ENCODE measurements at places on chromosomes 3 and 15. TPM values are rescaled to one million over a fixed set of nuclear protein-coding genes. Genes with fewer than 3 reads are reported as not detected.

EPHA3 gene
- total RNA-seq, result 0.81 TPM

PPP1R14D gene
- total RNA-seq, result not detected

ADAMTSL3 gene
- total RNA-seq, result 0.49 TPM

NRG4 gene
- not detected for total RNA-seq

PRSS50 gene
- total RNA-seq, result 0.16 TPM

CCNDBP1 gene
- total RNA-seq, result 56.4 TPM

ABHD2 gene
- total RNA-seq, result 53.4 TPM
